NCI-H2029 treated with DMSO at 0.1 percent for 48 hours (cell line): ENCODE measurements at places on chromosomes 2 and 18.

- DNase-seq, result no peak
Observed at GRCh38 chr2:15677141-15677843, 85.6 kb downstream of the DDX1 start.

GRCh38 chr2:5365871-5366461, 326.2 kb upstream of the SOX11 start:
- DNase-seq, result peak; percentile 51

DNA sequence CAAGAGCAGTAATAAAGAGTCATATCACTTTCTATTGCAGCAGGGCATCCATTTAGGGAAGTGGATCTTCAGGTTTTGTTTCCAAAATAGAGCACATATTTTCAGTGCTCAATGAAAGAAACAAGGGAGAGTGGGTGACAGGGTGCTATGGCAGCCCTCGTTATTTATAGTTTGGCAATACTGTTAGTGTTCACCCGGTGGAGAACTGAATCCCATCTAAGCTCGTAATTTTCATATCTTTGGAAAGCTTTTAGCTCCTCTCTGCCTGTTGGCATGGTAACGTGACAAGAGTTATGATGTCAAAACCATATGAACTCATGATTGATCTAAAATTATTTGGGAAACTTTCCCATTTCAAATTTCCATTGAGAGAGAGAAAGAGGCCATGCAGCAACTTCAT, 331.9 kb downstream of the LRRTM1 start:
- no peak for DNase-seq

- DNase-seq, result no peak
Observed at GRCh38 chr2:158969162-158969714, 798 bp downstream of the TANC1 start.

GRCh38 chr2:162258686-162259085, 15.4 kb upstream of the FAP start:
- no peak for DNase-seq

DNA sequence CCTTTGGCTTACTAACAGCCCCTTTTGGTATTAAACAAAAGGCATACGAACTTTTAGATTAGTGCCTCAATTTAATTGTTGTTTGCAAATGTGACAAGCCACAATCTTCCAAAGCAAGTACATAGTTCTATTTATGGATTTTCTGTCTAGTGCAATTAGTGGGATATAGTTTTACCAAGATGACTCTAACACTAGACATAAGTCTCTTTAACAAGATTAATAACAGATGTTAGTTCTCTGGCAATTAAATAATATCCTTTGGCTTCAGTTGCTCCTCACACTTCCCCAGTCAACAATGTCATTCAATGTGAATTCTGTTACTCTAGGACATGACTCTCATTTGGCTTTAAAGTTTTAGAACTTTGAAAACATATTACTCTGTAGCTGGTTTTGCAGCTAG, 16.7 kb upstream of the MC4R start:
- DNase-seq, result no peak

- no peak for DNase-seq
Observed at GRCh38 chr2:235105821-235106359, 154.1 kb downstream of the SH3BP4 start.

- no peak for DNase-seq
Observed at GRCh38 chr2:24892928-24893327, 27.1 kb downstream of the ADCY3 start.

DNA sequence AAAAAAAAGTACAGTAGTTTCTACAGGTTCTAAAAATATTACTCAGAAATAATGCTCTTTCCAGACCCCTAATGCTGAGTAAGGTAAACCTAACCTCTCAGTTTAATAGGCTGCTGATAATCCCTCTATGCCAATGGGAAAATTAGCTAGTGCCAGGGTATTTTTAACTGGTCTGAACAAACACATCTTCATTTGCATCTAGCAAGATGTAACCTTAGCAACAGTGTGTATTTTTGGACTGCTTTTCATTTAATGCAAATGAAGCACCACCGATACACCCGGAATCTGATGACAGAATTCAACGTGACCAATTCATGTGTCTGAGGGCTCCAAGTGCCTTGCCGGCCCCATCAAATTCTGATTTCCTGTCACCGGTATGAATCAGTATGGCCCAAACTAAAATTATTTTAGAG, 47.4 kb upstream of the CYRIA start:
- no peak for DNase-seq

GRCh38 chr2:183035298-183035953, 2.8 kb downstream of the NCKAP1 start:
- no peak for DNase-seq

DNA sequence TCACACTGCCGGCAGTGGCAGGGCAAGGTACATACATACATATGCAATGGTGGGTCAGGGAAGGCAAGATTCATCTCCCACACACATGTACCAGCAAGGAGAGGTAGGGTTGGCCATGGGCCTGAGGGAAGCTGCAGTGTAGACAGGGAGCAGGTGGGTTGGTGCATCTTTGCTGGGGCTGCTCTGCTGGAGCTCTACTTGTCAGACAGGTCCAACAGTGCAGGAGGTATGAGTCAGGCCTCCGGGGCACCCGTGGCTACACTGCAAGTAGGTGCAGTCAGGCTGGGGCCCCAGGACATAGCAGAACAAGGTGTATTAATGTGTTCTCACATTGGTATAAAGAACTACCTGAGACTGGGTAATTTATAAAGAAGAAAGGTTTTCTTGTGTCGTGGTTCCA, 281.1 kb upstream of the COL3A1 start:
- no peak for DNase-seq

DNA sequence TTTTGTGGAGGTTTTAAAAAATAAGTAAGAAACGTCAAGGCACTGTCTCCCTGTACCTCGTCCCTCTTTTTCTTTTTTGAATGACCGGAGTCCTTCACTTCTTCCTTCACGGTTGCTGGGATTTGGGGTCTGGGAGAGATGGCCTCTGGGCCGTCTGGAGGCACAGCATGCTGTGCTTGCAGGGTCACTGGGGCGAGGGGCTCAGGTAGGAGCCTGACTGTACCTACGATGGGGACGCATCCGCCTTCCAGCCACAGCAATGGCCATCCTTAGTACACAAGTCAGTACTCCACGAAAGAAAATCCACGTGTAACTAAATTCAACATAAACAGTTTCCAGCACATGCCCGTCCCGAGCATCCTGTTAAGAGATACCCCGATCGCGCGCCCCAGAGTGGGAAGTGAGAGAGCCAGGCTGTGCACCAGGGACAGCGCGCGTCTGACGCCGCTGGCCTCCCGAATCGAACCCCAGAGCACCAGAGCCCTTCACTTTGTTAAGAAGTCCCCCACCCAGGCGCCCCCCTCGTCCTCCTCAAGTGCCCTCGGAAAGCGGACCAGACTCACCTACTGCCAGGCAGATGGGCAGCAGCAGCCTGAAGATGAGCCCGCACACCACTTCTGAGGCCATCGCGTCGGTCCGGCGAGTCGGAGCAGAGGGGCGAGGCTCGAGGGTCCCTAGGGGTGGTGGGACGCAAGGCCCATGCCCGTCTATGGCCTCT, 1.2 kb downstream of the PIEZO2 start:
- DNase-seq, result no peak

- no peak for DNase-seq
Observed at GRCh38 chr18:45493830-45494229, 121.4 kb upstream of the SLC14A2 start.

- no peak for DNase-seq
Observed at GRCh38 chr2:153043385-153043784, 325.0 kb downstream of the ARL6IP6 start.

DNA sequence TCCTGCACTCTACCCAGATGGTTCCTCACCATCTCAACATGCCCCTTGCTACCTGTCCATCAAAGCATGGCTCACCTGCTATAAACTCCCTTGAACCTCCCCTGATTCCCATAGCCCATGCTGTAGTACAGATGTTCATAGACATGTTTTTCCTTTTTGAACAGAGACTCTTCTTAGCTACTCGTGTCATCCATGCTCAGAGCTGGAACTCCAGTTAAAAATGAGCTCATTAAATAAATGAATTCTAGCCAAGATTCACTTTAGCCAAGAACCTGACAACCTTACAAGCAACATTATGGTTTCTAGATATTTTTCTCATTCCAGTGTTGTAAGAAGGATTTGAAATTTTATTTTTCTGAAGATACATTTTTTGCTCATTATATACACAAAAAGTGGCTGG, 65.0 kb downstream of the SCG2 start:
- DNase-seq, result no peak

- DNase-seq, result no peak
Observed at GRCh38 chr2:217995731-217996231, 7.0 kb downstream of the TNS1 start.

- DNase-seq, result no peak
Observed at GRCh38 chr2:140539242-140539875, 1591.5 kb downstream of the LRP1B start.

GRCh38 chr2:126761981-126762878, 106.3 kb downstream of the GYPC start:
- DNase-seq, result no peak

- no peak for DNase-seq
Observed at GRCh38 chr18:54163453-54163852, 61.0 kb downstream of the MBD2 start.

DNA sequence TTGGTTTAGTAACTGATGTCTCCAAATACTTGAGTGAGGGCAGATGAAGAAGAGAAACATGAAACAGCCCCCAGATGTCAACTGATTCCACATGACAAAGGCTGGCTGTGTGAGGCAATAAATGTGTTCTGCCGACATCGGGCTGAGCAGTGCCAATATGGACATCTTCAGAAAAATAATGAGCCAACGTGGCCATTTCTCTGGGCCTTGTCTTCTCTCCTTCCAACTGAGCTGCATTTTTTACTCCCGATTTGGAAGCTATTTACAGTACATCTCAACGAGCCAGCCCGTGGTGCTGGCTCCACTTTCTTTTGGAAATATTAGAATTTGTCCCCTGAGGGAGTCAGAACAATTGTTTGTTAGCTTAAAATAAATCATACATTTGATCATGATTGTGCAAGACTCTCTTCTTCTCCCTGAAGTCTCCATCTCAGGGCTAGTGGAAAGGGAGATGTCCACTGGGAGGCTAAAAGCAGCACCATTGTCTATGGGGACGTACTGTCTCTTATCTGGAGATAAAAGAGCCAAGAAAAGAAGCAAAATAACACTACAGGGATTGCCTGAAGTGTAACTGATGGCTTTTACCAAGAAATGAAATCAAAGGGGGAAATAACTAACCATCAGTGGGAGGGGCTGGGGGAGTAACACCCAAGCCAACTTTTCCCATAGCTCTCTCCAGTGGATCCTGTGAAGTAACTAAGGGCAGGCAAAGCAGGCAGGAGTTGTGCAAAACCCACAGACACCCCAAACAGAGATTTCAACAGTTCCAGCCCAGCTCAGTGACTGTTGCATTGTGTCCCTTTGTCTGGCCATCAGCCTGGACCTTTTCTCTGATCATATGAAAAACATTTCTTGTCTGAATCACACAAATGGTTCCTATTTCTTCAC, 114.8 kb downstream of the RDH14 start:
- no peak for DNase-seq

GRCh38 chr2:112828251-112828691, 8.3 kb downstream of the IL1B start:
- DNase-seq, result no peak

GRCh38 chr2:214226061-214226460, 184.8 kb upstream of the VWC2L start:
- DNase-seq, result no peak

DNA sequence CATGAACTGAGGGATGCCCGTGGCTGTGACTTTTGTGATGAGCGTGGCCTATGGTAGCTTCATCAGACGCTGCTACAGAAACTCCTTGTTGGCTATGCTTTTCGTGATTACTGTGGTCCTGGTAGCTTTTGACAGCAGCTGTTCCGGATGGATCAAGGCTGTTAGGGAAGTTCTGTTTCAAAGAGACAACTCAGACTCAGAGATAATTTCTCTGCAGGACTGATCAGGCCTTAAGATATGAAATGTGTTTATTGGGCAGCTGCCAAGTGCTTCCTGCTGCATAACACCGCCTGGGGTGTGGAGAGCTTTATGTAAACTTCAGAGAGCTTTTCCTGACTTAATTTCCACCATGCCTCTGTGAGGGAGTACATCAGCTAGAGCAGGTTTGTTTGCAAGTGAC, 243.8 kb downstream of the TSN start:
- DNase-seq, result no peak

DNA sequence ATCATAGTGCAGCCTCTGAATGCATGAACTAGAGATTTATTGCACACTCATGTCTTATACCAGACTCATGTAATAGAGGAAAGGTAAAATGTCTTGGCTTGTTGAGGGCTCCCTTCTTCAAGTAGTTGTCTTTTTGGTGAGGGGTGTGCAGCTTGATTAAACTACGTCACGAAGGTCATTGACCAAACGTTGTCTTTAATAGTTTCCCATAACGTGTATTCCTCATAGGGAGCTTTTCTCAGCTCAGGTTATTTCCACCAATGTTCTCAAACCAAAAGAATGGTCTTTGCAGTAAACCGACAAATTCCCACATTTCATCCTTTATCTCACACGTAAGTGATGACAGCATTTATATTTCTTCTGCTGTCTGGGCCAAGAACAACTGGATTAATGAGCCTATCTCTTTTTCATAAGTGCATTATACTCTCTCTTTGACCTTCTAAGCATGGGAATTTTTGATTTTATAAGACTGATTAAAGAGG, 547.7 kb upstream of the ZEB2 start:
- DNase-seq, result no peak

DNA sequence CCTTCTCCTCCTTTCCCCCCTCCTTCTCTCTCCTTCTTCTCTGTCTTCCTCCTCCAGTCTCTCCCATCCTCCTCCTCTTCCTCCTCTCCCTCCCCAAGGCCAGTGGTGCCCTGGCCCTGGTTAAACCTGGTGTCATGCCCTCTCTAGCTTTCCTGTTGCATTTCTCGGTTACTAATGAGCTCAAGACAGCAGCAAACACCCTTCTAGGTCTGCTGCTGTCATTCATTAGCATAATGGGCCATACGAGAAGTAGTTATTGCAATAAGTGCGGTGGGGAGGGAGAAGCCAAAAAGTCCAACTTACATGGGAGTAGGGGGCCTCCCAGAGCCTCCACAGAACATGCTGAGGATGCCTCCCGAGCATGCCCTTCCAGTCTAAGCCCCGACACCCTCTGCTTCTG, 177.2 kb downstream of the CELF4 start:
- no peak for DNase-seq

DNA sequence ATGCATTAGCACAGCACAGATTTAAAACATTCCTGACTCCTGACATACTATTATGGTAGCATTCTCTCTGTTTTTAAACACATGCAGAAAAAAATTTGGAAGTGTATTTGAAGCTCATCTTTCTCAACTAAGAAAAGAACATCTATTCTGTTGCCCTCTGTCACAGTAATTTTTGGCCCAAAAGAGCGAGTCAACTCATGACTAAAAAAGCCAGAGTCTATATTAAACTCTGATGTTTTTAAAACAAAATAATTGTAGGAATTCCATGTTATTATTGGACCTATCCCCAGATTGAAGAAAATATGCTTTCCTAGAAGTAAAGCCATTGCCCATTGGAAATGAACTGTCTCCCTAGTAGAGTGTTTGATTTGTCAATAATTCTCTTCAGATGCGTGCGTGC, 96.7 kb downstream of the CRIM1 start:
- DNase-seq, result no peak

- no peak for DNase-seq
Observed at GRCh38 chr2:97900806-97901205, 94.9 kb downstream of the TMEM131 start.

GRCh38 chr2:171798156-171798820, 95.8 kb downstream of the SLC25A12 start:
- DNase-seq, result no peak

- DNase-seq, result no peak
Observed at GRCh38 chr2:107669335-107669734, 157.4 kb upstream of the RGPD4 start.

- DNase-seq, result no peak
Observed at GRCh38 chr2:211437396-211437795, 881.0 kb downstream of the CPS1 start.

GRCh38 chr18:59323931-59324622, 5.6 kb upstream of the CPLX4 start:
- no peak for DNase-seq
